ENCODE measurements at places on chromosomes 1 and 21.
A peak's percentile ranks its signal among the peaks of the same experiment; 100 is the strongest.

GRCh38 chr21:45326891-45327440 lies 39.3 kb upstream of the POFUT2 start:
- no peak for DNase-seq

GRCh38 chr1:88247666-88248065 lies 436.4 kb upstream of the PKN2 start:
- no peak for DNase-seq

DNA sequence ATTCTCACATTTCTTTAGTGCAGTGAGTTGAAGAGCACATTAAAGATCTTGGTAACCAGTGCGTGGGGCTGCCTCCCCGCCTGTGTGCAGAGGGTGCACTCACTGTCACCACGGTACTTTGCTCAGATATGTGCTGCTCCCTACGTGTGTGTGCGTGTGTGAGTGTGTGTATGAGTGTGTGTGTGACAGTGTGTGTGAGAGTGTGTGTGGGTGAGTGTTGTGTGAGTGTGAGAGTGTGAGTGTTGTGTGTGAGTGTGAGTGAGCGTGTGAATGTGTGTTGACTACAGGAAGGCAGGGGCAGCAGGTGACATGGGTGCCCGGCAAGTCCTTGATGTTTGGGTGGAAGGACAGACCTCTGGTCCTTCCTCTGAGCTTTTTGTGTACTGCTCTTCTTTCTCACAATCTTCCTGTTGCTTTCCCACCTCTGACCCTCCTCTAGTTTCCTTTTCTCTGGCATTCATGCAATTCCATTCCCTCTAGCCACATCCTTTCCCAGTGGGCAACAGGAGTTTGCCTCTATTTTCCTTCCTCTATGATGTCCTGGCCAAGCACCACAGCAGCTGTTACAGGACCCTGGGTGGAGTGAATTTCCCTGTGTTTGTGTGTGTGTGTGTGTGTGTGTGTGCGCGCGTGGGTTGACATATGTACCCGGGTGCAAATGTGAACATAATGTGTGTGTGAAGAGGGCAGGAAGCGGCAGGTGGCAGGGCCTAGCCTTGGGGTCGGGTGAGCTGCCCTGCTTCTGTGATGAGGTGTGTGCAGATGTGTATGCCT lies 19.8 kb downstream of the LHX4 start:
- DNase-seq = no peak

GRCh38 chr1:228475812-228476211 lies 11.4 kb upstream of the RNF187 start:
- DNase-seq = no peak

- no peak for DNase-seq
Observed at GRCh38 chr1:53080041-53080440, 18.0 kb downstream of the PODN start.

DNA sequence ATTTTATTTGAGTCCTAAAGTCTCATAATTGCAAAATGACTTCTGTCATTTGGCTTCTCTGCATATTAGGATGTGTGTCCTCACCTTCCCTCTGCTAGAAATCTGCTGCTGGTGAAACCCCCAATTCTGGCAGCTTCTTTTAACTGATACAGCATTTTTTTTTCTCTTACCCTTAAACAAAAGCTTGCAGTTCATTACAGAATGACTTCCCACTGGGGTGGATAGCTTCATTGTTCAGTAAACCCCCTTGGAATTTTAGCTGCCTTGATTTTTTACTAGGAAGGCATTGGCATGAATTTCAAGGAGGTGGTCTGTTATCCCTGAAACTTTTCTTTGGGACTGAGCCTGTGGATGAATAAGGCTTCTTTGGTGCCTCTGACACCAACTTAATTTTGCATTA lies 16.8 kb downstream of the TSEN15 start:
- DNase-seq = no peak

DNA sequence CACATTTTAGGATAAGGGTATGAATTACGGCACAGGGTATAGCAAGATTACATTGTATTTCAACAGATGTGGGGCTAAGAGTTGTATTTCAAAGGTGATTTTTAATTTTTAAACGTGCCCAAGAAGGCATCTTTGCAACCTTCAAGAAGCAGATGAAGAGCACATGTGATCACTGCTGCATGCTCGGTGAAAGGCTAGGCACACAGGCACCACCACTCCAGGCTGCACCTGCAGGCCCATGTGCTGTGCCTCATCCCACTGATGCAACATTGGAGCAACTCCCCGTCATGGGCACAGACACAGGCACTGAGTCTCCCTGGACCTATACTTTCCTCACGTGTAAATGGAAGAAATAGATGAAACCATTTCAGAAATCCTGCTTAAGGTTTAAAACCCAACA lies 23.5 kb downstream of the UBE2G2 start:
- DNase-seq = no peak

DNA sequence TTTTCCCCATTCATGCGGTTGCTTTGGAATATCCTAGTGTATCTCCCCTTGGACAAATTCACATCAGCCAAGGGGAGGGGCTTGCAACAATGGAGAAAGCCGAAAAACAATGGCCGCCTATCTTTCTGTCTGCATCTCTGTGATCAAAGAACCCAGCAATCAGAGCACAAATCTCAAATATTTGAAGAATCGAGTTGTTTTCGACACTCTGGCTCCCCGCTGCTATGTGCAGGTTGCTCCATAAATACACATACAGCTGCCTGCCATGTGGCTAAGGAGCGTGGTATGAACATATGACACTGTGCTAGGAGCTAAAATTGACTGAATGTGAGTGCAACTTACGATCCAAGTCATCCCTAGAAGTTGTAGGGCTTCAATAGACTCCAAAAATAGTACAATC lies 8.5 kb downstream of the CFHR4 start:
- DNase-seq = no peak

- no peak for DNase-seq
Observed at GRCh38 chr1:190453550-190453949, 24.1 kb downstream of the BRINP3 start.

DNA sequence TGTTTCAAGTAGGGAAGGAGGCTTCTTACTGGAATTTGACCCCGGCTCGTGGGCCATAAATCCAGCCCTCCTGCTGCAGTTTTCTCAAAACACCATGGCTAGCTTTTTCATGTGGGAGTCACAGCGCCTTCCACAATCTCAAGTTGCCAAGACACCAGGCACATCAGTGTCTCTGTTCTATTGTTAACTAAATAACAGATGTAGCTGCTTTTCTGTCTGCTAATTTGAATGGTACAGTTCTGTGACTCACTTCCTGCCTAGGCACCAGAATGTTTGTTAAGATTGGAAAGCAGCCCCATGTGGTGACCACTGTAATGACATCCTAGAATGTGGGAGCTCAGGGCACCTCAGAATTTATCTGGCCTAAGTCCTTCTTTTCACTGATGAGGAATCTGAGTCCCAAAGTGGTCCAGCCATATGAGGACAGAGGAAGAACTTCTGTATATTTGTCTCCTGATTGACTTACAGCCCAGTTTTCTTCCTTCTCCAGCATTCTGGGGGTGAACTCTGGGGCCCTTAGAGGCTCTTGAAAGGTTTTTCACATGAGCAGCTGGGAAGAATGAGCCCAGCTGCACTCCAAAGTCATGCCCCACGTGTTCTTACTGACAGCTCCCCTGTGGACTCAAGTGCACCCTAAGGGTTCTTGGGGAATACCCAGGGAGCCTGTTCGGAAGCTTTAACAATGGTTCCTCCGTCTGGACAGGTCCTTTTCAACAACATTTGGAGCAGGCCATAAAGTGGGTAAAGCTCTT lies 27.5 kb downstream of the TRIM45 start:
- no peak for DNase-seq

GRCh38 chr1:47926461-47926999 lies 70.7 kb downstream of the TRABD2B start:
- DNase-seq = no peak

DNA sequence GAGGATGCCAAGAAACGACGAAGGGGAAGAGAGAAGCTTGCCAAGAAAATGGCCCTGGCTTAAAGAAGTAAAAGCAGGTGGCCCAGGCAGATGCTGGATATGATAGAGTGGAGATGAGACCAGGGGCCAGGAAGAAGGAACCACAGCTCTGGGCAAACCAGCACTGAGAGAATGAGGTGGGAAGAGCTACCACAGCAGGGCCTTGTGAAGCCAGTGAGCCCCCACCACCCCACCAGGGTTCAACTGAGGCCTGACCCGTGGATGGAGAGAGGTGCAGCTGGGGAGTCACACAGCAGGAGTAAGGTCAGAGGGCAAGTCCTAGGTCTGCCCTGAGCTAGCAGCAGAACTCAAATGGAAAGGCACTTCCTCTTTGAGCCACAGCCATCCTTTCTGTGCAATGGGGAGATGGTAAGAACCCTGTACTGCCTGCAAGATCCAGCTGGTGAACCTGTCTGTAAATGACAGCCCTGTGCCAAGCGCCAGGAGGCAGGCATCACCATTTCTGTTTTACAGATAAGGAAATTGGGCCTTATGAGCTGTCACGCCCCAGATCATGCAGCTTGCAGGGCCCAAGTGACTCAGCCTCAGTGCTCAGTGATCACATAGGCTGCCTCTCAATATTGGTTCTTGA lies 8.5 kb downstream of the SH3BGRL3 start:
- DNase-seq = no peak

- DNase-seq = no peak
Observed at GRCh38 chr1:64963466-64963865, 2.9 kb downstream of the JAK1 start.

DNA sequence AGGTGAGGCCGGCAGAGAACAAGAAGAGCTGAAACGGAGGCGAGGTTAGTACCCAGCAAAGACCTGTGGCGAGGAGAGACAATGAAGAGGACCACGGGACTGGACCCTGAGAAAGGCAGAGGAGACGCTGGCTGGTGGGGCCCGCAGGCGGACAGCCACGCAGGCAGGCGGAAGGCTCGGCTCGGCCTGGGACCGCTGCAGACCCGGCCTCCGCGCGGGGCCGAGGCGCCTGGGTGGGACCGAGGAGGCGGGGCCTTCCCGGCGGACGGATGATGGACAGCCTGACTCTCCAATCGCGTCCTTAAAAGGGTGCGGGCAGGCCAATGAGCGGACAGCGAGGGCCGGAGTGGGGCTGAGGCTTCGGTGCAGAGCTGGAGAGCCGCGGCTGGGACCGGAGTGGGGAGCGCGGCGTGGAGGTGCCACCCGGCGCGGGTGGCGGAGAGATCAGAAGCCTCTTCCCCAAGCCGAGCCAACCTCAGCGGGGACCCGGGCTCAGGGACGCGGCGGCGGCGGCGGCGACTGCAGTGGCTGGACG lies at the start of gene MPZL1:
TSS of gene MPZL1 (plus strand) at position 366 of the 535 bp plus-strand sequence. CDS start 170 bp downstream, outside the sequence.
- DNase-seq = peak; percentile 53

DNA sequence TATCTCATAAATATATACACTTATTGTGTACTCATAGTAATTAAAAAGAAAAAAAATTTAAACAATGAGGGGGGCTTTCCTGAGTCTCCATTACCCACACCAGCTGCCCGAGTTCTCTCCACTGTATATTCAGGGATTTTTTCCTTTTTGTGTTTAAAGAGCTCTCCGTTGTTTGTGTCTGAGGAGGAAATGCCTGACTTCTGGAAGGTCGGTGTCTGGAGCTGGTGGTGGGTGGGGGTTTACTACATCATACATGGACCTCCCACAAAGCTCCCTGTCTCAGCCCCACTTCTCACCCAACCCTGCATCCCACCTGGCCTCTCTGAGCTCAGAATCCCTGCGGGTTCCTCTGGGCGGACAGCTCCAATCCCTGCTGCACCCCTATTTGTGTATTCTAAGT lies 64.1 kb upstream of the ETV3 start:
- DNase-seq = no peak

DNA sequence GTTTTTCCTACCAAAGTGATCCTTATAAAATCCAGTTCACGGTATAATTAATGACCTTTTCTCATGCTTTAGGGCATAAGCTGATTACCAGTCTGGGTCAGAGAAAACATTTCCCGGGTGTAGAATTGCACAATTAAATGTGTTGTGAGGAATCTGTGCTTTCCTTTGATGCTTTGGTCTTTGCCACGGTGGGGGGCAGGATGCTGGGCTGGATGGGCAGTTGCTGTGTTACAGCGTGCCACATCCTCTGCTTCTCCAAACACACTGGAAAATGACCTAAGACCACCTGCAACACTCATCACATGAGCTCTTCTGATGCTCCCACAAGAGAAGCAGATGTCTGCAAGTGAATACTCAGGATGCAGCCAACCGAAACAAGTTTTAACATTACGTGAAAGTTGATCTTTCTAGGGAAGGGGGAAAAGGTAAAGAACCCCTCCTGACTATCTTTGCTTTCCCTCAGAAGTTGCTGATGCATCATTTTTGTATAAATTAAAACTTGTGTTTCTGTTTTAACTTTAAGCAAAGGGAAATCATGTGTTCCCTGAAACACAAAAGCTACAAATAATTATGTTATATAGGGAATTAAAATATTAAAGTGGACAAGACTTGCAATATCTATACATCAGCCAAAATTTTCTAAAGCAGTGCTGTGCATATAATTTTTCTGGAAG lies 515.3 kb upstream of the NR5A2 start:
- no peak for DNase-seq

DNA sequence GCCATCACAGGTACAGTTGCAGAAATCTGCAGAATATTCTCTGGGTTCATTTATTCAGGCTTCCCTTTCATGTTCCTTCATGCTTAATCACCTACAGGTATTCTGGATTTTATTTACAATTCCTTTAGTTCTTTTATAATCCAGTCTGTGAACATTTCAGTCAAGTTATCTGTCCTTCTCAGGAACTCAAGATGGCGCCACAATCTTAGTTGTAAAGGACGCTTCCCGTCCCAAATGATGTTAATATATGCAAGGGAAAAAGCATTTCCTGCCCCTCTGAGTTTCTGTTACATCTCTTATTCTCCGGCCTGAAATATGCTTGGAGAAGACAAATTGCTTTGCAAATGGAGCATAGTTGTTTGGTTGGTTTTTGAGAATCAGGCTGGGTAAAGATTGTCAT lies 19.3 kb downstream of the F3 start:
- DNase-seq = no peak

DNA sequence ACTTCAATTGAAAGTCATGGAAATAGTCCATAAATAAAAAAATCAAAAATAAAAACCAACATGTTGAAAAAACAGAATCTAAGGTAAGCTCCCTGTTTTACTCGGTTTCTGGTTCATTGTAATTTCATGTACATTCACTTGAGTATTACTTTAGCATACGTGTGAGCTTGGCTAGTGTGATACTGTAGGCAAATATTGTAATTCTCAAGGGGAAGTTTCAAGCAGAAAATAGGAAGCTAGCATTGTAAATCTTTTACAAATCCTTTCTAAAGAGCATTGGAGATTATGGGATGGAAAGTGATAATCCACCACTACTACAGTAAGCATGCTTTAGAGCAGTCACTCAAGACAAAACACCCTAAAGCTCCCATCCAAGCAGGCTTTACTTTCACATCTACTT lies 3.3 kb upstream of the LPAR3 start:
- no peak for DNase-seq

DNA sequence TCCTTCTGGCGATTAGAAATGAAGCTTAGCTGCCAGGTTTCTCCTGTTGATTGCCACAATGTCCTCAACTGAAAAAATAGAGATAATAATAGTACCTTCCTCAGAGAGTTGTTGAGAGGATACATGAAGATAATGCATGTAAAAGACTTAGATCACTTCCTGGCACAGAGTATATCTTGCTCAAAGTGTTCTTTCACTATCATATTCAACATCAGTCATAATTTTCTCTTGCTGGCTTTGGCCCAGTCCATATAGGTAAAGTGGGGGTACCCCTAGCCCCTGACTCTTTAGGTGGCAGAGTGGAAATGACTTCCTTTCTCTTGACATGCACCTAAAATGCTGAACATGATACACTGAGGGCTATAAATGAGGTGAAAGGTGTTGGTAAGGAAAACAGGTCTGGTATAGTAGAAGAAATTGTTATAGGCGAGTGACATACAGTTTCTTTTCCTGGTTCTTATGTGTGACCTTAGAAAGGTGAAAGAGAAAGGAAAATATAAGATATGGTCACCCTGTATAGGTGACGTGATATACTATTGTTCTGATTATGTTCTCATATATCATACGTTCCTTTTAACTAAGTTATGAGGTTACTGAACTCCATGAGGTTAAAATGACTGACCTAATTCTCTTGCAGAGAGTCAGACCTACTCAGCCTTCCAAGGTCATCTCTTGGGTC lies 209.9 kb upstream of the DEPDC1 start:
- no peak for DNase-seq
